ENCODE measurements at places on chromosomes 16 and 17.

DNA sequence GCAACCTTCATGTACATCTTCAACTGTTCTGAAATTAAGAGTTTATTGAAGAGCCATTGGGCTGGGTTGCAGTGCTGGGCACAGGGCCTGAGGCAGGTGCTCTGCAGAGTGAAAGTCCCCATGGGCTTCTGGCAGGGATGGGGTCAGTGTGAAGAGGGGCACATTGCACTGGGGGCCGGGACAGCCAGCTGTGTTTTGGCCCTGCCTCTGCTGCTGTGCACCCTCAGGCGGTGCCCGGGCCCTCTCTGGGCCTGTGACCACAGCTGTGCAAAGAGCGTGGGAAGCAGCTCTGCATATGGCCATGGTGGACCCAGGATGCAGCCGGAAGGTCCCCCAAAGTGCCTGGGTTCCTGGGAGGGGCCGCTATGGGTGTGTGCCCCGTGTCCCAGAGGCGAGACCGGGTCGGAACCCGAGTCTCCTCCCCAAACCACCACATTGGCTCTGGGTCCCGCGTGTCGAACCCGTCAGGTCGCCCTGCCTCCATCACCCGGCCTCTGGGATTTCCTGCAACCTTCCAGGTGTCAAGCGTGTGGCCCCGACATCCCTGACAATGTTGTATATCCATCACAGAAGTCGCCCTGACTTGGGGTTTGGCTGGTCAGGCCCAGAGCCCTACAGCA is 38.2 kb upstream of the ZNF469 start:
- no peak for DNase-seq

GRCh38 chr16:29667755-29668154 is 4.7 kb downstream of the SPN start:
- DNase-seq: no peak

- no peak for DNase-seq
Observed at GRCh38 chr16:51458356-51459140, 307.5 kb upstream of the SALL1 start.

DNA sequence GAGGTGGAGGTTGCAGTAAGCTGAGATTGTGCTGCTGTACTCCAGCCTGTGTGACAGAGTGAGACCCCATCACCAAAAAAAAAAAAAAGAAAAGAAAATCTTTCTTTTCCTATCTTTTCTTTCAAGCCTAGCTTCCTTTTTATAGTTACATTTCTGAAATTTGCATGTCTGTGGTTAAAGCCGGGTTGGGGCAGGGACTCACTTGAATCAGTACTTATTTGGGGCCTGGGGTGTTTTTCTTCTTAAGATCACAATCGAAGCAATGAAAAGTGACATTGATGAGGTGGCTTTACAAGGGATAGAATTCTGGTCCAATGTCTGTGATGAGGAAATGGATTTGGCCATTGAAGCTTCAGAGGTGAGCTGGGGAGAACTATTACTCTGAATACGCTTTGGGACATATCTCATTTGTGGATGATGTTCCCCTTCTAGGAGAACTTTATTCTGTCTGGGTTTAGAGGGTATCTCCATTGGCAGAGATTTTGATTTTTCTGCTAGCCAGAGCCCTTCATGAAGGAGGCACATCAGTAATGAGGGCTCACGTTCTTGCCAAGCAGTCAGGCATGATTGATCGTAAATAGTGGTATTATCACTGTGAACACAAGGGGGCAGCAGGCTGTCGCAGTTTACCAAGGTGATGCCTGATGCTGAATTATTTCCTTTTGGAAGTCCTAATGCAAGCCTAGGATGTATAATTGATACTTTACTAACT is 14.3 kb downstream of the KPNB1 start:
- DNase-seq: peak; percentile 62

GRCh38 chr17:50338645-50339044 is 7.3 kb upstream of the XYLT2 start:
- DNase-seq: no peak

DNA sequence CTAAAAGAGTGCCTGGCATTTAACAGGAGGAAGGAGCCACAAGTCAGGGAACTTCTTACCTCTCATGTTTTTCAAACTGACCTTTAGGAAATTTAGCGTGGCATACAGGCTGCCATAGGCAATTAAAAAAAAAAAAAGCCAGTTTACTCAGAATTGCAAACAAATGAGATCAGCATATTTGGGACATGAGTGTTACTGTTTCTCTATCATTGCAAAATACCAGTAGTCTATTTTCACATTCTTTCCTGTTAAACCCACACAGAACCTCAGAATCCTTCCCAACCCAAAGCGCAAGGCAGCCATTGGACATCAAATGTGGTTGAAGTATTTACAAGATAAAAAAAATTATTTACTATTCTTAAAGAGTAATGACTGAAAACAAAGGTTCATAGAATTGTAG is 366.4 kb upstream of the DYNLRB2 start:
- no peak for DNase-seq

DNA sequence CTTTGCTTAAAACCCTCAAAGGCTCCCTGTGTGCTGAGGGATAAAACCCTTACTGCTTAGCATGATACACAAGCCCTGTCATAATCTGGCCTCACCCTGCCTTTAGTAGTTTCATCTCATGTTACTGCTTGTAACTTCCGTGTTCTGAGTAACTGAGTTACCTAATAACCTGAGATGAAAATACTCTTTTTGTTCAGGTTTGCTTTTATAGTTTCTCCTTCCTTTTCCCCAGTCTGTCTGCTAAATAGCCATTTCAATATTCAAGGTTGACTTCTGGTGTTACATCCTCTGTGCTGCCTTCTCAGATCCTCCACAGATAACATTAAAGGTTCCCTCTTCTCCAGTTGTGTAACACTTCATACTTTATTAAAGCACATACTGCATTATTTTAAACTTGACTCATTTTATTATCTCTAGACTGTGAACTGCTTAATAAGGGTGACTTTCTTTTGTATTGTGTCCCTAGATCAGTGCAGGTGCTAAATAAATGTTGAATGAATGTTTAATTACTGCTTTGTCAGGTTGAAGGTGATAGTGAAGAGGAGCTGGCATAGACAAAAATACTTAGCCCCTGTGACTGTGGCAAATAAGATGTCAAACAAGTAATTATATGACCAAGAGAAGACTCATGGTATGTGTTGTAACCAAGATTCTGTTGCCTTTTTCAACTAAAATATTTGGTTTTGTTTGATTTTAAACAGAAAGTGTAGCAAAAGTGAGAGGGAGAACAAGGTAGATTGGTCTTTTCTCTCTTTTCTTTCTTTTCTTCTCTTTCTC is 47.8 kb downstream of the NFAT5 start:
- DNase-seq: no peak

- DNase-seq: no peak
Observed at GRCh38 chr17:27947005-27947406, 53.8 kb upstream of the LYRM9 start.

GRCh38 chr17:58005728-58006559 is 1.1 kb downstream of the SRSF1 start:
- no peak for DNase-seq

GRCh38 chr17:68097161-68097805 is 61.7 kb downstream of the KPNA2 start:
- no peak for DNase-seq

DNA sequence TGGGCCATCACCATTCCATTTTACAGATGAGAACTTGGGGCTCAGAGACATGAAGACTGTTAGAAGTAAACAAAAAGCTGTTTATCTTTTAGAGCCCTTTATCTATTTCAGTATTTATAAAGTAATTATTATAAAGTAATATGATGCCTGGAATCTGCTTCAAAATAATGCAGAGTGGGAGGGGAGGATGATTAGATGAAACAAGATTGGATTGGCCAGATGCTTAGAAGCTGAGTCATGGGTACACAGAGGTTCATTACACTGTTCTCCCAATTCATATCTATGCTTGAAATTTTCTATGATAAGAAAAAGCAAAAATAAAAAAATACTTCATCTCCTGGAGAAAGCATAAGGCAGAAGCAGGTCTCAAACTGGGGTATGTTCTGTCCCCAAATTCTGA is 29.4 kb downstream of the TOM1L2 start:
- no peak for DNase-seq

DNA sequence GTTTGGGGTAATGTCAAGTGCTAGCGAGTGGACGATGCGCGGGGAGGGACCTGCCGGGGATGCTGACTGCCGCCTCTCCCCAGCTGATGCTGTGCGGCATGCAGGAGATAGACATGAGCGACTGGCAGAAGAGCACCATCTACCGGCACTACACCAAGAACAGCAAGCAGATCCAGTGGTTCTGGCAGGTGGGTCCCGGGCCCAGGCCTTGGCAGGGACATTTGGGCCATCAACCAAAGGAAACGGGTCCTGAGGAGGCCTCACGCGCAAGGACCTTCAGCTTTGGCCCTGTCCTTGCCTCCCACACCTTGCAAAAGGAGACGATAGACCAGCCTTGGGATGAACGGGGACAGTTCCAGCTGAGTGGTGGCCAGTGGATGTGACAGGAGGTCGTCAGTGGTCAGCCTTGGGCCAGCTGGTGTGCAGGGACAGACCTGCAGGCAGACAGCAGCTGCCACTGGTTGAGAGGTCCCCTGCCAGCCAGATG is 13.6 kb upstream of the CLEC18A start:
- no peak for DNase-seq

DNA sequence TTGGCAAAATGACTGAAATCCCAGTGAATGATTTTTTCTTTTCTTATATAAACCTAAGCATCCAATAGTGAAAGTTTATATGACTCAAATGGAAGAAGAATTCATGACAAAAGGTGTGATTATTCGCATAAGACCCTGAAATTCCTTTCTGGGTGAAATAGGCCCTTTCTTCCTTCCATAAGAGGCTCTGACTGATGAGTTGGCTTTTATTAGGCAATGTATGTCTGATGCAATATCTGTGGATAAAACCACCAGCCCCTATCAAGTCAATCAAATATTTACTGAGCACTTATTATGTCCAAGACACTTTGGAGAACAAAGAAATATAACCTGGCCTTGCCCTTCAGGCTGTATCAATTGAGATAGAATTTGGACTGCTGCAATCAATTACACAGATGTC is 316.6 kb downstream of the CDH13 start:
- no peak for DNase-seq

- peak; percentile 6 for DNase-seq
Observed at GRCh38 chr16:71537643-71538042, 11.4 kb downstream of the CHST4 start.

DNA sequence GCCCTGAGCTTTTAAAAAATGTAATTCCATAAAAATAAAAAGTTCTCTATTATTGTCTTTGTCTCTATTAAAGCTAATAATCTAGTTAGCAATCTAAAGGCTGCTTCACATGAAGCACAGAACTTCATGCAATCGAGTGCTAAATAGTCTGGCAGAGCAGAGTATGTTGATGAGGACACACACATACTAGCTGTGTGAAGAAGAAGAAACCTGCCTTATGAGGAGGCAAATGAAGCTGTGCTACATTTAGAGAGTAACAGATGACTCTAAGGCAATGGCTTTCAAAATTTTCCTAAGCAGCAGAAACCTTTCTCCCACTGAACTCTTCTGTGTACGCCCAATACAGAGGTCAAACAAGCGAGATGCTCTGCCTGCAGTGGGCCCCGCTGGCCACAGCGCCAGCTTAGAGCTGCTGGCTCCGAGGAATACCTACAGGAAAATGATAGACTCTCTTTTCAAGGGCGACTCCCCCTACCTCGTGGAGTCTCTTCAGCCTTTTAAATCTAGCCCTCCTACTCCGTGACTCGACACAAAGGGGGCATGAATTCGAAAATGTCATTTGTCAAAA is 39.2 kb downstream of the GNA13 start:
- no peak for DNase-seq

DNA sequence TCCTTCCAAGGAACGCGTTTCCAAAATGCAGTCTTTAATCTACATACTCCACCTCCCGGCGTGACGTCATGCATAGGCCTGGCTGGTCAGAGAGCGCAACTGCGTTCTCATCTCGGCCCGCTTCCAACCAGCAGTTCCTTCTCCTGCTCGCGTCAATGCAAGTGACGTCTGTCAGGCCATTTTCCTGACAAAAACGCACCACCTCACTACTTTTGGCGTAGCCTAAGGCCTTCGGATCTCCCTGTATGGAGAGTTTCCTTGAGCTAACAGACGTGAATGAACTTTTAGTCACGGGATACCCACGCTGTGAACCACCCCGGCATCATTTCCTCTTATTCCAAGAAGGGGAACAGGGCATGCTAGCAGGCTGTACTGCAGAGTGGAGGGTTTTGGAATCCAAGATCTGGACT is 25.0 kb downstream of the TEX14 start:
- peak; percentile 21 for DNase-seq

- no peak for DNase-seq
Observed at GRCh38 chr16:29141586-29142324, 156.9 kb downstream of the LAT start.

DNA sequence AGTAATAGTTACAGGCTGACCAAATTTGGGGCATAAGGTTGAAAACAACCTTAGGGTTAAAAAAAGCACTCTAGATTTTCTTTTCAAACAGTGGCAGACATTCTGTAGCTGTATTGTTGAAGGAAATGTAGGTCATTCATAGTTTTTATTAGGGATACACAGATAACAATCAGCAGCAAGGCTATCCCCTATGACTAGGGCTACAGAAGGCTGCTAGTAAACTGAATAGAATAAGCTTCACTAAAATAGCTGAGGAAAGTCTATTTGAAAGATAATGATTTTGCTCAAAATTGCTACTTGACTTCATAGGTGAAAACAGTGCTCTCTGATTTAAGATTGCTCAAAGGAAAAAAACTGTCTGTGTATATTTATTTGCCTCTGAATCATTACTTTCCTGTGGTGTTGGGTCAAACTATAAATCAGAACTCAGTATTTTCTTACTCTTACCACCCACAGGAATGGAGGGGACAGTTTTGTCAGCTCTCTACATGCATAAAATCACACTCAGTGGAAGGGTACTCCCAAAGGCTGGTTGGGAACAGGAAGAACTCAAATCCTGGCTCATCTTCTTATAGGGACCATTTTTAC is 24.8 kb downstream of the RPGRIP1L start:
- no peak for DNase-seq

DNA sequence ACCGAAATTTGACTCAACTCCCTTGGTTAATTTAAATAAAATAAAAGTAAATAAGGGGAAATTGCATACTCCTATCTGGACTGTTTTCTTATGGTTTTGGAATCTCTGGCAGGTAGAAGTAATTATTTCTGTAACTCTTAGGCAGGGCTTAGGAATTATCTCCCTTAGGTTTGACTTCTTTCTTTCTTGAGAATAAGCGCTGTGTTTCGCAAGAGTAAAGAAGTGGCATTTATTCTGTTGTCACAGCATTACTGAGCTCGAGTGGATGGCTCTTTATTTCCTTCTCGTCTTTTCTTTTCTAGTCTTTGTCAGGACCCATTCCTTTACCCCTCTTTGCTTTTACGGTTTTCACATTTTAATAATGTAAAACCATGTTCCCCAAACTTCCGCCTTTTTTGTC is 633.2 kb downstream of the WWOX start:
- no peak for DNase-seq

- DNase-seq: no peak
Observed at GRCh38 chr17:82107341-82107860, 9.4 kb upstream of the FASN start.

DNA sequence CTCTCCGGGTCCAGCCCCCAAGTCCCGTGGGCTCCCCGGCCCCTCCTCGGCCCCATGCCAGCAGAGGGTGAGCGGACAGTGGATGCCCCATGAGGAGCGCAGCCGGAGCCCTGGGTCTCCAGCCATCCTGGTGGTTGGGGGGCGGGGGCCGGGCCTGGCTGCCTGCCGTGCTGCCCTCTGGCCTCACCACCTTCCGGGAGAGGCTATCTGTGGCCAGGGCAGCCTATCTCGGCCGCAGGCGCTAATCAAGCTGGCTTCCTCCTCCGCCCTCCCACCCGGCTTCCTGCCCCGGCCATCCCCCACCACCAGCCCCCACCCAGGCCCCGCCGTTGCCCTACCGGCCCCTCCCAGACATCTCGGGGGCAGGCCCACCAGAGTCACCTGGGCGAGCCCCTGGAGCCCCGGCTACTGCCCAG is 46.8 kb downstream of the ZFPM1 start:
- DNase-seq: no peak

Measured in CD4-positive, alpha-beta T cell treated with Interleukin-6 at 100 ng/mL for 8 hours (primary cell).